ENCODE measurements at places on chromosomes 7 and 10.

- DNase-seq: peak; percentile 52
These were observed 693.1 kb downstream of the PARD3 start for GRCh38 chr10:34121781-34122622.

DNA sequence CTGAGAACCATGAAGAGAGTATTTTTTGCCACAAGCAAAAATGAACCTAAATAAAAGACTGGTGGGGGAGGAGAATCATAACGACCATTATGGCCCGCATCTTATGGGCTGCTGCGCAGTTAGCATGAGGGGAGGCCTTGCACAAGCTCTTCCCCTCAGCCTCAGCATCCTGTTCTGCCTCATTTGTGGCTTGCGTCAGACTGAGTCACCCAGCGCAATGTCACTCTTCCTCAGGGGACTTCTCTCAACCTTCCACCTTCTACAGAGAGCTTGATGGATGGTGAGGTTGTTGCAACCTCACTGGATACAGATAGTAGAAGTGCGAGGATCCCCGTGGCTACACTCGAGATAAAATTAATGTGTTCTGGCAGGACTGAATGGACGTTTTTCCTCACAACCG, 16.8 kb upstream of the GPR15LG start:
- DNase-seq: peak; percentile 21

DNA sequence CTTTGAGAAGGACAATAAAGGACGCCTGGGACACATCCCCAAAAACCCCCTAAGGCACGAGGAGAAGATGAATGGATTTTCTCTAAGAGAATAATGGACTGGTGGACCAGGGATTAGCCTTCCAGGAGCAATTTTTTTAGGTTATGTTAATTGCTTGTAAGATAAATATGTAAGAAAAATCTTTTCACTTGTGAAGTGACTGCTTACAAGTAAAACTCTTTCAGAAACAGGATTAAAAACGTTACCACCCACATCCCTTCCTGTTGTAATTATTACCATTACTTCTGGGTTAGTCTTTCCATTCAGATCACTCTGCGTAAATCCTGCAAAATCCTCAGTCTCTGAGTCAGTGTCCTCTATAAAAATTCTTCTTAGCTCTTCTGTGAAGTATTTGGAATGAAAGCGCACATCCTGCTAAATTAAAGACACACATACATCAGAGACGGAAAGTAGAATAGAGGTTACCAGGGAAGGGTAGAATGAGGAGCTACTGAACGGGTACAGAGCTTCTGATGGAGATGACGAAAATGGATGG, 34.3 kb downstream of the CDCA7L start:
- DNase-seq: peak; percentile 89

DNA sequence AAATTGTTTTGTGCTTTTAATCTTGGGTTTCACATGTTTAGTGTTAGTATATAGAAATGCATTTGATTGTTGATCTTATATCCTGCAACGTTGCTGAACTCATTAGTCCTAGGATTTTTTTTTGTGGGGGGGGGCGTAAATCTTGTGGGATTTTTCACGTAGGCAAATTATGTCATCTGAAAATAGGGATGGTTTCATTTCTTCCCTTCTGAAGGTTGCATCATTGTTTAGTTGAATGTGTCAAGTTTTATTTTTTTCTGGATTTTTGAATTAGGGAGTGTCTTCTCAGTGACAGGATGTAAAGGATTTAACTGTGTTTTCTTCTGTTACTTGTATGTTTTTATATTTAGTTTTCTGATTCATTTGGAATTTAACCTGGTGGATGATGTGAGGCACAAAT, 26.7 kb downstream of the MKLN1 start:
- peak; percentile 61 for DNase-seq

GRCh38 chr7:47291461-47292081, 290.3 kb downstream of the TNS3 start:
- DNase-seq: peak; percentile 92

GRCh38 chr7:39609113-39609934, 14.0 kb upstream of the RALA start:
- peak; percentile 51 for DNase-seq

- DNase-seq: no peak
These were observed 1098.5 kb upstream of the LRRTM3 start for GRCh38 chr10:65827359-65827758.

GRCh38 chr7:90777465-90777864, 181.3 kb downstream of the CDK14 start:
- no peak for DNase-seq

DNA sequence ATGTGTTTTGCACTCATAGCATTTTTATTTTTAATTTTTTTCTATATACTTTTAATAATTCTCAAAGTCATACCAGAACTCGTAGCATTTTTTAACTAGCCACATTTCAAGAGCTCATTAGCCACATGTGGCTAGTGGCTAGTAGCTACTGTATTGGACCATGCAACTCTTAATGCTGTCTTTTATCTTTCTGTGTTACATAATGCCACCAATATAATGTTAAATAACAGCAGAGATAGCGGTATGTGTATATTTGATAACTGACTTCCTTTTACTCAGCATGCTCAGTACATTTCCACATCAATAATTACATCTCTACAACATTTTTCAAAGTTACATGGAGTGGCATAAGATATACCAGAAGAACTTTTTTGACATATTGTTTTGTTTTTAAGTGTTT, 91.4 kb downstream of the CDK13 start:
- DNase-seq: no peak

- no peak for DNase-seq
These were observed 63.1 kb downstream of the CARD11 start for GRCh38 chr7:2980401-2981102.

- no peak for DNase-seq
These were observed 321.9 kb downstream of the PTPRN2 start for GRCh38 chr7:158265743-158266080.

DNA sequence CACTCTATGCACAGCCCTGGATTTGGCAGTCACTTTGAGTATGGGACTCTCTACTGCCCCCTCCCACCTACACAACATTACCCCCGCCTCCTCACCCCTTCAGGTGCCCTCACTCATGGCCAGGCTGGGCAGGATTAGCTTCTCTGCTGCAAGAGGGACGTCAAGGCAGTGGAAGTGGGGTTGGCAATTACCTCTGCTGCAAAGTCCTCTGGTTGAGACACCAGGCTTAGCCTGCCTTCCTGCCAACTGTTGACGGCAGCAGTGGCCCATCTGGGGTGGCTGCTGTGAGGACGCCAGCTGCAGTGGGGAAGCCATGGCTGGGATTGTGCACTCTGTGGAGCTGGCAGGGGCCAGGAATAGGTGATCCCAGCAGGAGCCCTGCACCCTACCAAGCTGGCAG, 26.7 kb downstream of the SVIL start:
- no peak for DNase-seq

- peak; percentile 86 for DNase-seq
These were observed 971 bp downstream of the AEBP1 start for GRCh38 chr7:44104860-44105771.

- DNase-seq: peak; percentile 45
These were observed 52.3 kb downstream of the TACR2 start for GRCh38 chr10:69364232-69364940.

DNA sequence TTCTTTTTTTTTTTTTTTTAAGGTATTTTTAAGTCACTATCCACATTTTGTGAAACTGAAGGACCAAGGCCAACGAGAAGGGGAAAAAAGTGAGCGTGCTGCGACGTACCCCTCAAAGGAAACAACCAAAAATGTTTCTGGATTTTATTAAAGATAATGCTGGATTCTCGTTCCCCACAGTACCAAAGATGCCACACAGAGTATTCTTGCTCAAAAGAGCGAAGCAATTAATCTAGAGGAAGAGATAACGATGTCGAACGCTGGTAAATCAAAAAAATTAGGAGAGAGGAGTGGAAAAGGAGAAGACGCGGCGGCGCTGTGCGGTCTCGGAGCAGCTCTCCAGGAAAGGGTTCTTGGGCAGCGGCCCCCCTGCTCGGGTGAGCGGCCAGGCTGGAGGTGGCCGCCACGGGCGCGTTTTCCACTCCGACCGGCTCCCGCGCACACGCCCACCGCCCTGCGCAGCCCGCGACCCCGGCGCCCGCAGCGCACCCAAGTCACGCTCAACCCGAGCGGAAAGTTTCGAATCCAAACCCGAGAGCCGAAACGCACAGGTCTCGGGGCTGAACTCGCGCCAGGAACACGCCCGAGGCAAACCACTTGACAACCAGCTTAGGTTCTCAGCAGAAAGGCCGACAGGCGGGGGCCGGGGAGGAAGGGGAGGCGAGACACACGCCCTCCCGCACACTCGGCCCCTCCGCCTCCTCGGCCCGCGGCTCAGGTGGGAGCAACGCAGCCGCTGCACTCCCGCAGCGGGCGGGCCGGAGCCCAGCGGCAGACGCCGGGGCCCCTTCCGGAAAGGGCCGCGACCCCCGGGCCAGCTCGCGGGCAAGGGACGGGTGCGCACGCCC, 989 bp downstream of the SRPK2 start:
- DNase-seq: peak; percentile 61

- DNase-seq: peak; percentile 46
These were observed 26.4 kb upstream of the ANKRD1 start for GRCh38 chr10:90947030-90947960.

- DNase-seq: no peak
These were observed 9.0 kb downstream of the C10orf71 start for GRCh38 chr10:49307921-49308320.

GRCh38 chr7:97317575-97317974, 200.1 kb downstream of the SDHAF3 start:
- DNase-seq: no peak

GRCh38 chr7:77184990-77185389, 14.6 kb downstream of the FGL2 start:
- no peak for DNase-seq

DNA sequence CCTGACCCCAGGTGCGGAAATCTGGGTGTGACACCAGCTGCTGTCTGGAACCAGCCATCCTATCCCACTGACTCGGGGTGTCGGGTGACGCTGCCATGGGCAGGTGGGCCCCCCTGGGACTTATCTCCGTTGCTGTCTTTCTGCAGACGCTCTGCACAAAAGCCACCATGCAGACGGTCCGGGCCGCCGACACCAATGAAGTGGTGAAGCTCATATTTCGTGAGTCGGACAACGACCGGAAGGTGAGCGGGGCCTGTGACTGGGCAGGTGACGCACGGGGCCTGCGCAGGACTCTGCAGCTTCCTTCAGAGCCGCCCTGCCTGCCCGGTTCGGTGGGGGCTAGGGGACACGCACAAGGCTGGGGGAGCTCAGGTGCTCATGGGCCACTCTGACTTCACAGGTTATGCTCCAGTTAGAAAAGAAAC, 36.6 kb downstream of the NKX6-2 start:
- DNase-seq: no peak

DNA sequence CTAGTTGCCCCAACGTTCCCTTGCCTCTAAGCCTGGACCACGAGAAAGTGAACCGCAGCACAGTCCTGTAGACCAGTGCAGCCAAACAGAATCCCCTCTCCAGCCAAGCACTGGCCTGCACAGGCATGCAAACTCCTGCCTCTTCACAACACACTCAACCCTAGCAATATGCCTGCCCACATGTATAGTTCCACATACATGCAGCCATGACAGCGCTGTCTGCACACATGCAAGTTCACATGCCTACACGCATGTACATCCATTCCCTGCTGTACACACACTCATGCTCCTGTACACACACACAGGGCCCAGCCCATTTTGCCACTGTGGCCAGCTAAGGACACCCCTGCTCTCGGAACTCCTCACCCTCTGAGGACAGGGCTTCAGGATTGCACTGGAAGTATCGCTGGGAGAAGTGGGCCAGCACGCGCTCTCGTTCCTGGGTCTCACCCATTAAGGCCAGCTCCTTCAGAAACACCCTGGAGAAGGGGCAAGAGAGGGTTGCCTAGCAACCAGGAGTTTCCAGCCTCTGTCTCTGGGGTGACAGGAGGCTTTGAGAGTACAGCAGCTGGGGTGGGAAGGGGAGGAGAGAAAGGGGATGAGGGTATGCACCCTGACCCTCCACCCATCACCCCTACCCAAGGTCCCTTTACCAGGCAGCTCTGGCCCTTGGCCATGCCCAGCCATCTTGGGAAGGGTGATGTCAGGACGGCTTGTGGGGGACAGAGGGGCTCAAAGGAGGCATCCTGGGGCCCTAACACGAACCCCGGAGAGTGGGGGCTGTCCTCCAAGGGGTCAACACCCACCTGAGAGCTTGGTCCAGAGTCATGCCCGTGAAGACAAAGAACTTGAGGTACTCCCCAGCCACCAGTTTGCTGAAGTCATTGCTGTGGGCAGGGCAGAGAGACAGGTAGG, 7.0 kb downstream of the PSD start:
- no peak for DNase-seq

- DNase-seq: peak; percentile 63
These were observed 28.4 kb downstream of the UBE2D4 start for GRCh38 chr7:43954524-43955228.

DNA sequence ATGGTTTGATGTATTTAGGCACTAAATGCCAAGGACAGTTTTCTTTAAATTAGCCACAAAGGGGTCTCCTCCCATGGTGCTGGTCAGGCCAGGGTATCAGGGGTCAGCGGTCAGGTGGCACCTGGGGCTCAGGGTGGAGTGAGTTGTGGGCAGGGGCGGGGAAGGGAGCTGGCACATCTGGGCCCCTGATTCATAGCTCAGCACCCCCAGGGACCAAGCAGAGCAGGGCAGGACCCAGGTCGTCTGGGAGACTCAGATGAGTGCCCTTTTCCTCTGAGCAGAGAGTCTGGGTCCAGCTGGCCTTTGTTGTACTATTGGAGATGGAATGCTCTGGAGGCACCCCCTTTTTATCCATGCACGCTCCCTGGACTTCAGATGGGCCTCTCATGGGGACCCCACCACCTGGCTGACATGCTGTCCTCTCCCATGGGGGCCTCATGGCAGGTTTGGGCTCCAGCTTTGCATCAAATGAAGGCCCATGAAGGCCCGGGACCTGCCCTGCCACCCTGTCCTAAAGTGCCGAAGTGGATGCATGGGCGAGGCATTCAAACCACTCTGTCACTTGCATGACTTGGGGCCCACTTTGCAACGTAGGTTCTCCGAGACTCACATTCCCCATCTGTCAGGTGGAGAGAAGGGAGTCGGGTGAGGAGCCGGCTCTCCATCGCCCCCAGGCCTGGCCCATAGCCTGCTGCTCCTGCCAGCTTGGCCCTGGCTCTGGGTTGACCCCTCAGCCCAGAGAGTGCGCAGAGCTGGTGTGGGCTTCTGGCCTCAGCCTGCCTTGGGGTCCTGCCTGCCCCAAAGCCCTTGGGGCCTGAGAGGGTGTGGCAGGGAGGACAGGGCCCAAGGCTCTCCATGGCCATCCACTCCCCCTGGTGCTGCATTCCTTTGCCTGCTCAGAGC, 66.4 kb downstream of the RAMP3 start:
- no peak for DNase-seq

GRCh38 chr10:60967260-60967659, 23.3 kb upstream of the RHOBTB1 start:
- no peak for DNase-seq

Measured in fibroblast of villous mesenchyme (primary cell).